ENCODE measurements at places on chromosomes 6 and 20. TPM values are rescaled to one million over a fixed set of nuclear protein-coding genes. Genes with fewer than 3 reads are reported as not detected.

Gene KCNK5
- total RNA-seq: 5.2 TPM

Gene BFSP1
- 4.2 TPM for total RNA-seq

Gene POPDC3
- 33.3 TPM for total RNA-seq

Gene LRRN4
- total RNA-seq: 0.15 TPM

Gene FAM217B
- 4.9 TPM for total RNA-seq

Gene MAP7
- 0.95 TPM for total RNA-seq

Gene APOM
- 0.18 TPM for total RNA-seq

Gene PRKN
- 0.57 TPM for total RNA-seq

Gene C6orf163
- total RNA-seq: 0.63 TPM

Gene ABHD16B
- not detected for total RNA-seq

Gene TMX4
- 10.2 TPM for total RNA-seq

Gene PRDM13
- total RNA-seq: 3.4 TPM

Gene LGSN
- not detected for total RNA-seq

Gene MYLK4
- 0.39 TPM for total RNA-seq

Gene TIAM2
- 16.9 TPM for total RNA-seq

Gene HECA
- total RNA-seq: 11.8 TPM

Gene XKR7
- total RNA-seq: 0.12 TPM

Gene MLN
- not detected for total RNA-seq

Gene RAET1L
- total RNA-seq: 0.36 TPM

Gene NKAPL
- total RNA-seq: not detected

Gene TMEM170B
- total RNA-seq: 5.2 TPM

Gene DEFB124
- not detected for total RNA-seq

Gene HCK
- total RNA-seq: 0.15 TPM

Gene C20orf141
- total RNA-seq: not detected

Gene ADGRB3
- under 0.01 TPM for total RNA-seq

Gene WFDC12
- total RNA-seq: not detected

Gene HSD17B8
- total RNA-seq: 3.3 TPM

Gene ZNF334
- 0.54 TPM for total RNA-seq
